ENCODE measurements at places on chromosomes 6 and 20.

DNA sequence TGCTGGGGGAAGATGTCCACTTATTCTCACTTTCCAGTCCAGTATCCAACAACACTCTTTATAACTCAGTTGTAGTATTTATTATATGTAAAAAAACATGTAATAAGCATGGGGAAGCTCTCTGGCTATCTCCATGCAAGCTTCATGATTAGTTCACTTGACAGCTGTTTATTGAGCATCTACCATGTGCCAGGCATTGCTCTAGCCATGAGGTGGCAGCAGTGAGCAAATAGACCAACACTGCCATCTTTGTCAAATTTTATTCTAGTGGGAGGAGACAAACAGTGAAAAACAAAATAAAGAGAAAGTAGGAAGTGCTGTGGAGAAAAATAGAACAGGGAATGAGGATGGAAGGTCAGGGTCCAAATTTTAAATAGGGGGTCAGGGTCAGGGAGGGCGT lies 131.8 kb downstream of the CFAP61 start:
- no peak for DNase-seq

DNA sequence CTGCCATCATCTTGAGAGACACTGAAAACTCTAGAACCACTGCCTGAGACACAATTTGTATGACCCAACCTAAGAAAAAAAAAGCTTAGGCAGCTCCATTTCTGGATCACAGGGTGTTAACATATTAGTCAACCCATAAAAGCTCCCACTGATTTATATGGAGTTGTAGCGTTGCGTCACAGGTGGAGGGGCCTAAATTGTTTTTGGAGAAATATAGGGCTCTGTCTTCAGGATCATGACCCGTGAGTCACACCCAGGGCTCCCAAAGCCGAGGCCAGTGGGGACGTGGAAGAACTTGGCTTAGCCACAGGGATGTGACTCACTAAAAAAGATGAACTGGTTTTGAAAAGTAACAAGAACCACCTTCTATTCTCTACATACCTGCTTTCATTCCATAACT lies 116.5 kb upstream of the BMP2 start:
- DNase-seq, result no peak

- DNase-seq, result no peak
These were observed 593.4 kb upstream of the JAG1 start for GRCh38 chr20:11267131-11267761.

GRCh38 chr6:12324099-12324498 lies 33.9 kb downstream of the EDN1 start:
- no peak for DNase-seq
